ENCODE measurements at places on chromosomes 11 and 22.
A peak's percentile ranks its signal among the peaks of the same experiment; 100 is the strongest.

GRCh38 chr22:36281781-36282327, 28.9 kb downstream of the APOL1 start:
- DNase-seq = no peak

GRCh38 chr11:29336727-29337575, 679.9 kb downstream of the KCNA4 start:
- DNase-seq = no peak

DNA sequence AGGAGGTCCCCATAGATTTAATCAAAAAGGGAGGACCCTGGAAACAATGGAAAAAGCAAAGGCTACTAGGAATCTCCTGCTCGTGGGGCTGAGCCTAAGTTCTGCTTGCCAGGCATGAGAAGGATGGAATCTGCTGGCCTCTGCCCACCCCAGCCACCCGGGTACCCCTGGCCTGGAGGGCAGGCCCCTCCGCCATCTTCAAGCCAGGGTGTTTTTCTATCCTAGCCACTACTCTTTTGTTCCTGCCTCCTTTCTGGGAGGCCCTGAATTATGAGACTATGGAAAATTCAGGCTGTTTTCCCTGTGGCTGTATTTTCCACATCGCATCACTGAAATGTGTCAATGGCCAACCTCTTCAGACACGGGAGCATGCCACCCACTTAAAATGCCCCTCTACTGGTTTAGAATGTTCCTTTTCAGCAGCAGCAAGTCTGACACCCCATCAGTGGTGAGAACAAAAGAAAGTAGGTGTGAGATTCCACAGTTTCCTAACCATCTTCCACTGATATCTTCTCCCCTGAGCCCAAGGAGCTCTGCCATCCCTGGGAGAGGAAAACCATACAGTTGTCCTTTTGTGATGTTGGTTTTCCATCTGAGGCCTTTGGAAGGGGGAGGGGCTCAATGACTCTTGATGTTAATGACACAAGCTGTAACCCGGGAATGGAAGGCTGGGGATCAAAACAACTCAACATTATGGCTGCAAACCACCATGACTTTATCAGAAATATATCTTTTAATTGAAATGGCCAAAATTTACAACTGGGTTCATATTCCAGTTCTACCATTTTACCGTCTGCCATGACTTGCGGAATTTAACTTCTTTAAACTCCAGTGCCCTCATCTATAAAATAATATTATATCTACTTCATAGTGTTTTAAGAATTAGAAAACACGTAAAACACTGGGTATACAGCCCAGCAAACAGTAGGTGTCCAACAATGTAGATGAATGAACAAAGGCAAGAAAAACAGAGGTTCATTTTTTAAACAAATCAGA, 22.2 kb downstream of the DKK3 start:
- no peak for DNase-seq

DNA sequence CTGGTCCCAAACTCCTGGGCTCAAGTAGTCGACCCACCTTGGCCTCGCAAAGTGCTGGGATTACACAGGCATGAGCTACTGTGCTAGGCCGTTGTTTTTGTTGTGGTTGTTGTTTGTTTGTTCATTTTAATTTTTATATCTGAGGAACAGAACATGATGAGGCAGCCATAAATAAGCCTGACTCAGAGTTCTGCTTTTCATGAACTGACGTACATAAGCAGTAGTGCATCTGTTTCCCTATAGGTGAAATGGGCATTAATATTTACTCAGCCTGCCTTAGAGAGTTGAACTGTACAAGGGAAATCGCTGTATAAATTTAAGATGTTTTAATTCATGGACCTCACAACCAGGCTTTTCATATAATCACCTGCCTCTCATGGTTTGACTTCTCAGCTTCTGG, 80.5 kb downstream of the PDHX start:
- DNase-seq = peak; percentile 67

- DNase-seq = no peak
These were observed 83.1 kb downstream of the TBC1D22A start for GRCh38 chr22:46845296-46846149.

DNA sequence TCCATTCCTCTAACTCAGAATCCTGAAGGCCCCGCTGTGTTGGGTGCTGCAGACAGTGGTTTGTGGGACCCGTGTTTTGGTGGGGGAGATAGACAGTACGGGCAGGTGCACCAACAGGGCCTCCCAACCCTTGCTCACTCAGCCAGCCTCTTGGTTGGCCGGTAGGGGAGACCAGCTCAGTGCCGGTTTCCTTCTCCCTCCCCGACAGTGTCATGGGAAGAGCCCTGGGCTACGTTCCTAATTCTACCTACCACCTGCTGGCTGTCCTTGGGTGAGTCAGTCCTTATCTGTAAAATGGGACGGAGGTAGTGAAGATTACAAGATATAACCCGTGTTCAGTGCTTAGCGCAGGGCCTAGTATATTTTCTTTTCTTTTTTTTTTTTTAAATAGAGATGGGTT, 5.9 kb downstream of the TMEM134 start:
- DNase-seq = no peak

GRCh38 chr22:30423301-30423958, 2.1 kb upstream of the MTFP1 start:
- DNase-seq = no peak

DNA sequence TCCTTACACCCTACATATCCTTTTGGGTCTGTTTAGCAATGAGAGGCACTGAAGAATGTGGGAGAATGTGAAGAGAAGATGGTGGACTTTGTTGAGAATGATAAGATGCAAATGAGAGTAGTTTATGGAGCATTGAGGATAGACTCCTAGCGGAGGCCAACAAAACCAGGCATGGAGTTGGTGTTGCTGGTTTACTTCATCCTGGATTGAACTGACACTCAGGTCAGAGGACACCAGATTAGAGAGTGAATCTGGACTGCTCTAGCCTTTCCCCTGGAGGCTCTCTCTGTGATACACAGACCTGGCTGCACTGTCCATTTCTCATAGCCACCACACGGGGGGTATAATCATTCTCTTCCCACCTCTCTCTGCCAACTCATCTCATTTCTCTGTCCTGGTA, 98.7 kb downstream of the MICAL2 start:
- DNase-seq = no peak

DNA sequence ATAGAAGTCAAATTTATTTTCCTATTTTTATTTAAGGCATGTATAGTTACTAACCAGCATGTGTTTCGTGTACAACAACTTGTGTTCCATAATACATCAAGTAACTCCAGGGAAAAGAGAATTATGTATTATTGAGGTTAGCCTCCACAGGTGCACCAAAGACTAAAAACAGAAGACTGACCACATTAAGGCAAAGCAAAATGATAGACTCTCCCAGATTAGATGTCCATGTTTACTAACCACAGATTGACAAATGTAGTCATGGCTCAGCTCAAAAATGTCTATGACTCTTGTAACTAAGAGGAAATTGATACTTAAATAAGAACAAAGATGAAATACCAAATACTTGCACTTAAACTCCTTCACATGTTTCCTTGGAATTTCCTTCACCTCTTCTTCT, 238.5 kb downstream of the METTL15 start:
- DNase-seq = no peak

- DNase-seq = peak; percentile 68
These were observed 28.9 kb downstream of the MFNG start for GRCh38 chr22:37457093-37457893.

GRCh38 chr11:124670732-124671131, 2.8 kb downstream of the SIAE start:
- DNase-seq = peak; percentile 11

GRCh38 chr11:112523031-112523430, 262.4 kb upstream of the PLET1 start:
- no peak for DNase-seq

DNA sequence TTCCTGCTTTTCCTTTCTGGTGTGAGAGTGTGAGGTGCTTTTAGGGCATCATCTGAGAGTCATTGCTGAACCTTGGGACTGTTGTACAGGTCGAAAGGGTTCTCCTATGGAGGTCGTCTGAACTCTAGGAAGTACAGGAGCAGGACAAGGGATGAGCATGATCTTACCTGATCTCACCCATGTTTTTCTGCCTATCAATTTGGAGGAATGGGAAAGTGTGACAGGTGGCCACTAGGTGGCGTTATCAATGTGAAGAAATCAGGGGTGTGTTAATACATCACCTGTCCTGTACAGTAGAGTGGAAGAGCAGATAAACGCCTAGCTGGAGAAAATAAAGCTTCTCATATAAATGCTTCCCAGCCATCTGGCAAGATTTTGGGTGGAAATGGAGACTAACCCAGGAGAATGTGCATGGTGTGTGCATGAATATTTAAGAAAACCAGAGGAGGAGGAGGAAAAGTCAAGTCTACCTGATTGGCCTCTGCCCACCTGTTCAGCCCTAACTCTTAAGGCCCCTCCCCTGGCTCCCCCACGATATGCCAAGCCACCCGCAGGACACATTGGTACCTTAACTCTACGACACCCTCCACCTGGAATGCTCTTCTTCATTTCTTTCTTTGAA, 72.0 kb upstream of the NARS2 start:
- DNase-seq = peak; percentile 29

DNA sequence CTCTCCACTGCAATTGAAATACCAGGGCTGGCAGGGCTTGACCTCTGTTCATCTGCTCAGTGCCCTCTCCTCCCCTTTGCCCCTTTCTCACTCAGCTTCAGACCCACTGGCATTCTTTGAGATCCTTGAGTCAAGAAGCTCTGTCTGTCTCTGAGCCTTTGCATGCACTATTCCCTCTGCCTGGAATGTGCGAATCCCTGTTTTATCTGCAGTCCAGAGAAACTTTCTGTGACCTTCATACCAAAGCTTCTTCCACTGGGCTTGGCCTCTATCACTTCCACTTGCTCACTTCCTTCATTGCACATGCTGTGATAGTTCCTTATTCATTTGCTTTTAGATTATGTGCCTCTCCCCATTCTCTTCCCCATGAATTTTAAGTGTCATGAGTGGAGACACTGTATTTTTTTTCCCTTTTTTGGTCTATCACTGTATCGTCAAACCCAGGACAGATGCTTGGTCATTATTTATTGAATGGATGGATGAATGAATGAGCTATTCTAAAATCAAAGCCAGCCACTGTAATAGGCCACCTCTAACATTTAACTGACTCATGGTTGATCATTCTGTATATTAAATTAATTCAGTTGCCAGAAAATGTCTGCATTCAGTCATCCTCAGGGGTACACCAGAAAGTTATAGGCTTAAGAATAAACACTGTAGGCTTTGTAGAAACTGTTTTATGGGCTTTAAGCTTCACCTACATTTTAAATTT, 88.7 kb upstream of the TIMP3 start:
- peak; percentile 50 for DNase-seq

- DNase-seq = no peak
These were observed at the start of gene CALCA for GRCh38 chr11:14971865-14972580. Gene CALCA, minus strand, starts transcription at chr11:14972351. Its CDS starts 1,159 bp downstream, at chr11:14971192.

DNA sequence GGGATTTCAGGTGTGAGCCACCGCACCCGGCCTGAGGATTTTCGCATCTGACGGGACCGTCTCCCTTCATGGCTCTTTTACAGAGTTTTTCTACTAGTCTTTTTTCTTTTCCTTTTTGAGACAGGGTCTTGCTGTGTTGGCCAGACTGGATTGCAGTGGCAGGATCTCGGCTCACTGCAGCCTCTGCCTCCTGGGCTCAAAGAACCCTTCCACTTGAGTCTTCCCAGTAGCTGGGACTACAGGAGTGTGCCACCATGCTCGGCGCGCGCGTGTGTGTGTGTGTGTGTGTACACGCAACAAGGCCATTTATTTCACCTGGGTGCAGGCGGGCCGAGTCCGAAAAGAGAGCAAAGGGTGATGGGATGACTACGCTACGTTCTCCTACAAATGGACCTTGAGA, 10.9 kb downstream of the SERHL2 start:
- DNase-seq = no peak

- DNase-seq = peak; percentile 38
These were observed 28.0 kb downstream of the SWAP70 start for GRCh38 chr11:9691865-9692264.

GRCh38 chr11:23480736-23481135, 620.5 kb upstream of the CCDC179 start:
- no peak for DNase-seq

DNA sequence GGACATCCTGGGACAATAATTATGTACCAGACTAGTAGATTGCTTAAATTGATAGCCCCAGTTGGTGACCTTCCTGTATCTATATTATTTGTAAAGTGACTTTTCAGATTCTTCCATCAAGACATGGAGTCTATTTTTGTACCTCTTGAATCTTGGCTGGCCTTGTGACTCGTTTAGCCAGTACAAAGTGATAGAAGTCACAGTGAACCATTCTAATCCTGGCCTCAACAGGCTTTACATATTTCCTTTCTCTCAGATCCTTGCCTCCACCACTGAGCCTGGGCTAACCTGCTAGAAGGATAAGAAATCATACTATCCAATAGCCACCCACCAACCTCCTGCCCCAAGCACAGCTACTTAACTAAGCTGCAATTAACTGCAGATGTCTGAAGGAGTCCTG, 37.5 kb upstream of the SLC6A5 start:
- no peak for DNase-seq

- no peak for DNase-seq
These were observed 987.6 kb downstream of the NTM start for GRCh38 chr11:132357811-132358572.

DNA sequence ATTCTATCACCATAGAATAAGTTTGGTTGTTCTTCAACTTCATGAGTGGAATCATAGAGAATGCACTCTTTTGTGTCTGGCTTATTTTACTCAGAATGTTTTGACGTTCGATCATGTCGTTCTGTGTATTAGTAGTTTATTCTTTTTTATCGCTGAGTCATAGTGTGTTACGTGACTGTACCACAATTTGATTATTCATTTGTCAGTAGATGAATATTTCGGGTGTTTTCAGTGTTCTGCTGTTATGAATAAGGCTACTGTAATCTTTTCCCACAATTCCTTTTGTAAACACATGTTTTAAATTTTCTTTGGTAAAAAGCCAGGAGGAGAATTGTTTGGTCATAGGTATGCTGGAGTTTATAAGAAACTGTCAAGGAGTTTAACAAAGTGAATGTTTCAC, 279.9 kb upstream of the B3GAT1 start:
- no peak for DNase-seq

DNA sequence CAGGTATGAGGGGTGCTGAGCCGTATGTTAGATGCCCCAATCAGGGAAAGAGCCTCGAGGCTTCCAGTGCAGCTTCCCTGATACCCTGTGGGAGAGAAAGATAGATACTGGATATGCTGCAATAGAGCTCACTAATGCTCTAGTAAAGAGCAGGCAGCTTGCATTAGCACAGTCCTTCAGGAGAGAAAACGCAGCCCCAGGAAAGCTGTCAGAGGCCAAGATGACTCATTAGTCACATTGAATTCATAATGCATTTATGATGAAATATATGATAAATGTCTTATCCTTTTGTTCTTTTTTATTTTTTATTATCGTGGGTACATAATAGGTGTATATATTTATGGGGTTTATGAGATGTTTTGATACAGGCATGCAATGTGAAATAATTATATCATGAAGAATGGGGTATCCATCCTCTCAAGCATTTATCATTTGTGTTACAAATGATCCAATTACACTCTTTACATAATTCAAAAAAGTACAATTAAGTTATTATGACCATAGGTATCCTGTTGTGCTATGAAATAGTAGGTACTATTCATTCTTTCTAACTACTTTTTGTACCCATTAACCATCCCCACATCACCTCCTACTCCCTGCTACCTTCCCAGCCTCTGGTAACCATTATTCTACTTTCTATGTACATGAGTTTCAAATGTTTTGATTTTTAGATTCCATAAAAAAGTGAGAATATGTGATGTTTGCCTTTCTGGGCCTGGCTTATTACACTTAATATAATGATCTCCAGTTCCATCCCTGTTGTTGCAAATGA, 94.5 kb upstream of the TOP3B start:
- DNase-seq = no peak

GRCh38 chr22:17119481-17120202, 1.5 kb downstream of the TMEM121B start:
- peak; percentile 63 for DNase-seq

GRCh38 chr11:34613552-34614056, 7.3 kb upstream of the EHF start:
- peak; percentile 45 for DNase-seq

- DNase-seq = no peak
These were observed 81.7 kb upstream of the NECTIN1 start for GRCh38 chr11:119810478-119811232.
